ENCODE measurements at places on chromosomes 7 and 10.

GRCh38 chr7:1555813-1556543 lies at the start of gene TMEM184A:
TMEM184A (minus strand) TSS chr7:1556205; CDS start chr7:1555484, 721 bp downstream.
- peak; percentile 94 for DNase-seq

DNA sequence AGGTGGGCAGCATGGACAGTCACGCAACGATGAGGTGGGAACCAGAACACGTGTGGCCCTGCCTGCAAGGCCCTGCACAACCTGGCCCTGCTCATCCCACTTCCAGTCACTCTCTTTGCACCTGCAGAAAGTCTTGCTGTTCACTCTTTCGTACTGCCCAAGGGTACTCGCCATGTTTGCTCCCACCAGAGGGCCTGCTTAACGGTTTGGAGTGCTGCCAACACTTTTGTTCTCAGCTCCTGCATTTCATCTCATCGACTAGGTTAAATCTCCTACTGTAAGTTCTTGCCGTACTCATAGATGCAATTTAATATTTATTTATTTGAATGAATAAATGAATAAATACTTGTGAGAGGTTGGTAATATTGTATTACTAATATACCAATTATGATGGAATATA lies 315.3 kb downstream of the SDK1 start:
- DNase-seq = peak; percentile 61

- peak; percentile 49 for DNase-seq
Observed at GRCh38 chr10:96292971-96293920, 11.0 kb upstream of the DNTT start.

DNA sequence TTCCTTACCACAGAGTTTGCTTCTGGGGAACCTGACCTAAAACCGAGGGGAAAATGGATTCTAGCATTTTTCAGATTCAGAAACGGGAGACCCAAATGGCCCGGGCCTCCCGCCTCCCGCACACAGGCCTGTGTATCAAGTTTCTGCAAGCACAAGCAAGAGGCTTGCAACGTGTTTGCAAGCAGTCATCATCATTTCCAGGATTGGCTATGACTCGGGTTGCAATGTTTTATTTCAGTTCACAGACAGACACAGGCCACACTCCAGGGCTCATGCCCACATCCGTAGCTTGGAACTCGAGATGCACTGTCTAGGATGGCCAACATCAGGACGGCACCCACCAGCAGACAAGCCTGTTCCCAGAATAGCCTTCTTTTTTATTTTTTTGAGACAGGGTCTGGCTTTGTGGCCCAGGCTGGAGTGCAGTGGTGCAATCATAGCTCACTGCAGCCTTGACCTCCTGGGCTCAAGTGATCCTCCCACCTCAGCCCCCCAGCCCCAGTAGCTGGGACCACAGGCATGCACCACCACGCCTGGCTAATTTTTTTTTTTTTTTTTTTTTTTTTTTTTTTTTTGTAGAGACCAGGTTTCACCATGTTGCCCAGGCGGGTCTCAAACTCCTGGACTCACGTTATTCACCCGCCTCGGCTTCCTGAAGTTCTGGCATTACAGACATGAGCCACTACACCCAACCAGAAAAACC lies 68.1 kb upstream of the FOXK1 start:
- DNase-seq = no peak
